ENCODE measurements at places on chromosomes 12 and 14.

- no peak for DNase-seq
These were observed 117.6 kb downstream of the SCARB1 start for GRCh38 chr12:124745891-124746570.

DNA sequence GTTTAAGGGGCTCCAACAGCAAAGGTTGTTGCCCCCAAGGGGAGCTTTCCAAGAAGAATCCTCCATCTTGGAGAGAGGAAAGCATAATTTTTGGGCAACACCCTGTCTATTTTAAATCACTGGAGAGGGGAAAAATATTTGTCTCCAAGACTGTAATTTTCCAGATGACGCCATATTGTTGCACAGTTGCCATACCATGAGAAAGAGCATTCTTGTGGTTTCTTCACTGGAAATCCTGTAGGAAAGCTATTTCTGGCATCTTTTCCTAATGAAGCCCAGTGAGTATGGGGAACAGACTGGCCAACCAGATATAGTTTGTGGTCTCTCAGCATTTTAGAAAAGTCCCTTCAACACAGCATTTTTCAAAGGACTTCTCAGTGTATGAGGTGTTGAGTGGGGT lies 88.1 kb upstream of the MANSC4 start:
- no peak for DNase-seq

DNA sequence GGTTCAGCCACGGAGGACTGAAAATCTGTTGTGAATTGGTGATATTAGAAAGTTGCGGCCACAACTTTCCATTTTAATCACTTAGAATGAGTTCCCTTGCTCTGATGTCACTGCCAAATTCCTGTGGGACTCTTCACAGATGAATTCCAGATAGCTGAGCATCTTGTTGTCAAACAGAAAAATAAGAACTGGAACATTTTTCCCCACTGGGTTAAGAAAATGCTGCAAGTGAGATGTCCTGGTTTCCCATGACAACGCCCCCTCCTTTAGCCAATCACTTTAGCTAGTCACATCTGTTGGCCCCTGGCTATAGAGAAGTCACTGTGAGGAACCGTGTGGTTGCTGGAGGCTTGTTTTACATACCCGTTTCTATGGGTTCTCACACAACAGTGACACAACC lies 135.9 kb downstream of the KTN1 start:
- no peak for DNase-seq

- DNase-seq = no peak
These were observed 86.0 kb downstream of the RFLNA start for GRCh38 chr12:124380796-124381455.

DNA sequence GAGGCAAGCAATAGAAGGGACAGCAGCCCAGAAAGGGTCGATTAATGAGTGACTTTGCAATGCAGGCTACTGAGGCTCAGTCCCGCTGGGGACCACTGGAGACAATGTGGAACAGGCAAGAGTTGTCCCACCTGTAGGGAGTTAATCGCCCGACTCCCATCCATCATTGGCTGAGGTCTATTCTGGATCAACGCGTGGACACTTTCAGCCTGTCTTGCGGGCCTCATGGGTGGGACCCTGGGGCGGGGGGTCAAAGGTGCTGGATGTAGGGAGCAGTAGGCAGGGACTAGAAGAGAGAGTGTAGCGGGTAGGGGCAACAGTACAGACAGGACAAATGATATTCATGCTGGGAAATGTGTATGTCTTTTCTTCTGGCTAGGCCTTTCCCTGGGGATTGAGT lies 6.1 kb downstream of the IFI27L2 start:
- no peak for DNase-seq

All from GM18507 (cell line).